SHP77 (cell line): ENCODE measurements at places on chromosomes 3 and 15.

DNA sequence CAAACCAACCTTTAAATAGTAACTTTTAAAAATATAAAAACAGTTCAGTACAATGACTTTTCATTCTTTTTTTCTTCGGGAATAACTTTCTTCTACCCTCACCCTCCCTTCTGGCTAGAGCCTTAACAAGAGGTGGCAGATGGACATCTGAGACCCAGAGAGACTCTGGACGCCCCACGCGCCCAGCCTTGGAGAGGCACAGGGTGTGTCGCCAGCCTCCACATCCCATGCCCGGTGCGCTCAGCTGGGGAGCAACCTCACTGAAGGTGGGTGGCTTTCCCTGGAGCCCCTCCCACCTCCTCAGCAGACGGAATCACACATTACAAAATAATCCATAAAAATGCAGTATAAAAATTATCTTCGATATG, 49.5 kb downstream of the TLE3 start:
- DNase-seq = no peak

DNA sequence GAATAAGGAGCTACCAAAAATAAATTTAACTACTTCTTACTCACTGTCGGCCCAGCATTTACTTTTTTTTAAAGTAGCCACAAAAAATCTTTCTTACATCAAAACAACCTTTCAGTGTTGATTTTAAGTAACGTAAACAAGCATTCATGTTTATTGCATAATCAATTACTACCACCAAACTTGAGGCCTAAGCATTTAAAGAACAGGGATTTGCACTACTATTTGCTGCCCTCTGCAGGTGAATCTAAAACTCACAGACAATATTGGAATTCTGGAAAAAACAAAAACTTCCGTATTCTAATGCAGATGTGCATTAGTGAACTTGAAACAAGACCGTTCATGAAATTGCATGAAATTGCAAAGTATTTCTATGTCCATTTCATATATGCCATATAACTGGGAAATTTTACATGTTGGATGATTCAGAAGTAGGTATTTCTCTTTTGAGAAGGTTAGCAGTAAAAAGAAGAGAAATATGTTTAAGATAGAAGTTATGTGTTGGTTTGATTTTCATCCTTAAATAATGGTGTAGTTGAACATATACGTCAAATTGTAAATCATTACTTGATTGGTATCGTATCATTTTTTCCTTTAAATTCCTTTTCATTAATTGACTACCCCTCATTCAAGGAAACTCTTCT, 55.6 kb downstream of the CGGBP1 start:
- DNase-seq = peak; percentile 30

DNA sequence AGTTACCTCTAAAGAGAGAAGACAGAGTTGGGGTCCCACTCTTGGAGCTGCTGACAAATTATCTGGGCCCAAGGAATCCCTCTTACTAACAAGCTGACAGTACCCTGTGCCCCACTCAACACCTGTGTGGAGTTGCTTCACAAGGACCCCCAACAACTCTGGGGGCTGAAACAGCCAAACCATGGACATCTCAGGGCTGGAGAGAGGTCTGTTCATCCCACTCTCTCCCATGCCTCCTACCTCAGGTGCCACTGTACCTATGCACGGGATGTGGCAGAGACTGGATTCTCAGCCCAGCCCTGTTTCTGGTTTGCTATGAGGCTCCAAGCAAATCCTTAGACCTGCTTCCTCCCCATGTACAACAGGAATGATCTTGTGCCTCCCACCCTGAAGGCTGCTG, 101.7 kb downstream of the ETFA start:
- no peak for DNase-seq

- no peak for DNase-seq
Measured at GRCh38 chr3:10299679-10300078, 6.9 kb upstream of the GHRL start.

DNA sequence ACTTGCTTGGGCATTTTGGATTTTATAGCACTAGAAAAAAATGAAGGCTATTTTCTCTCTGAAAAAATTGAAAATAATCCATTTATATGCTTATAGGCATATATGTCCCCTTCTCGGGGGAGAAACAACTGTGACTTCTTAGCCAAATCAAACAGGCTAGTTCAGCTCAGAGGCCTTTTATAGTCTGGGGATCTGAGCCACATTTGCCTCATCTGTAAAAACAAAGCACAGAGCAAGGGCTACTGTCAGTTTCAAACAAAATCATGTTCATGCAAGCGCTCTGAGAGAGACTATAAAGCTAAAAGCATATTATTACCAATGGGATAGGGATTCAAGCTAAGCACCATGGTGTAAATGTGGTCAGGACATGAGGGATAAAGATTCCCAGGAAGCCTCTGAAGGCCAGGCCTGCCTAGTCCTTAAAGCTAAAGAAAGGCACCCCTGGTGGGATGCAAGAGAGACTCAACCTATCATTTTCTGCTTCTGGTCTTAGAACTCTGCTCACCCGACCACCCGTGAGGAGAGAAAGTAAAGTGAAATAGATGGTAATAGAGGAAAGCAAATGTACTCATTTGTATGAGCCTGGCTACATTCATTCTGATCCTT, 51.0 kb upstream of the IL12A start:
- no peak for DNase-seq

DNA sequence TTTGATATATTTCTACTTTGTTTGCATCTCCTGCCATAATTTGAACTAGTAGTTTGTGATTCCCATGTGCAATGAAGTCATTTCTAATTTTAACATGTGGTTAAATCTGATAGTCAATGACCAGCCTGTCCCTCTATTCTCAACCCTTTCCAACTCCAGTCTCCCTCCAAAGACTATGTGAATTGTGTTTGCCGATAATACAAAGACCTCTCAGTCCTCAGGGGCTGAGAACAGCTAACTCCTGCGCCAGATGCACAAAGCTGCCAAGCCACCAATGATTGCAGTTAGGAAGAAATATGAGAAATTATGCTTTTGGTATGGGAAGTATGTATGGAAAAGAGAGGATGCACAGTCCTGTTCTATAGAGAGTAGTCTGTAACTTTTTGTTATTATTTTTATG, 54.0 kb downstream of the KCNH8 start:
- DNase-seq = no peak

- DNase-seq = no peak
Measured at GRCh38 chr3:81550415-81550814, 211.0 kb downstream of the GBE1 start.

DNA sequence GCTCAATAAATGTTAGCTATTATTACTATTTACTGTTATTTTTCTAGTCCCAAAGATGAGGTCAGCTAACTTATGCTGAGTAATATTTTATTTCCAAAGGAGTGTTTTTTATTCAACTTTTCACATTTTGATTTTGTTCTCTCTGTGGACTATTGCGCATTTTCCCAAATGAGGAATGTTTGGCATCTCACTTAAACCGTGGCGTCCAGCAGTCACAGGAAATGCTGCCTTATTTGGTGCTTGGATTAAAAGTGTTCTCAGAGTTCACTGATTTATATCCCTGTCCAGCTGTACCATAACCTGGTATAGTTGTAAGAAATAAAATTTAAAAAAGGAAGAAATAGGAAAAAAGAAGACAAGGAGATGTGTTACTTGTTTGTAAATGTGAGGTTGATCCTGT, 166.8 kb downstream of the THSD4 start:
- no peak for DNase-seq

GRCh38 chr3:61966200-61966599, 404.8 kb downstream of the PTPRG start:
- no peak for DNase-seq
